Stimulated activated CD4-positive, alpha-beta T cell treated with anti-CD3 and anti-CD28 coated beads, Interleukin-1b, Interleukin-23, amount 100 ng/mL, for 24 hours (primary cell): ENCODE measurements at places on chromosomes 16 and 17.

DNA sequence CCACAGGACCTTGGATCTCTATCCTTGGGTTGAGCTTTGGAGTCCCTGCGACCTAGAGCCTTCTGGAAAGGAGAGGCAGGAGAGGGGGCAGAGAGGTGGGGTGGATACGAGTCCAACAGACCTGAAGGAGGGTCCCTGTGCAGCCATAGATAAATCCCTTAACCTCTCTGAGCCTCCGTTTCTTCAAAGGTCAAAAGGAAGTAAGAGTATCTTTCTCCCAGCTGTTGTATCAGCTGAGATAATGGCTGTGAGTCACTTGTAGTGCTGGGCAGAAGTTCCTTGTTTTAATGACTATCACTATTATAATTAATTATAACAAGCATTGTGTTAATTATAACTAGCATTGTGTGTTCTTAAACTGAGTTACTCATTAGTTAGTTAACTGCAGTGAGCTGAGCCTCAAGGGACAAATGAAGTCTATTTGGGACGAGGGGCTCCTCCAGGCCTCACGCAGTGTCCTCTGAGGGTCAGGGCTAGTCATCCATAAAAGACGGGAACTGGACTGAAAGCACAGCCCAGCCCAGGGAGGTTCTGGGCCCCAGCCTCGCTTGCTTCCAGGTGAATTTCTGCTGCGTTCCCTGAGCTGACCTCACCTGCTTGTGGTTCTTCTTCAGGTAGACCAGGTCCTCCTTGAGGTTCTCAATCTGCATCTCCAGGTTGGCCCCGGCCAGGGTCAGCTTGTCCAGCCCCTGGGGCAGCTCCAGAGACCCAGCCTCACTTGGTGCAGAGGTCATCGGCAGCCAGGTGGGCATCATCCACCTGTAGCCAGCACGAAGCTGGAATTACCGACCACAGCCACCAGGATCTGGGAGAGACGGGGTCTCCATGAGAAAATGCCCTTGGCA is 5.7 kb upstream of the KRT17 start:
- DNase-seq: no peak

DNA sequence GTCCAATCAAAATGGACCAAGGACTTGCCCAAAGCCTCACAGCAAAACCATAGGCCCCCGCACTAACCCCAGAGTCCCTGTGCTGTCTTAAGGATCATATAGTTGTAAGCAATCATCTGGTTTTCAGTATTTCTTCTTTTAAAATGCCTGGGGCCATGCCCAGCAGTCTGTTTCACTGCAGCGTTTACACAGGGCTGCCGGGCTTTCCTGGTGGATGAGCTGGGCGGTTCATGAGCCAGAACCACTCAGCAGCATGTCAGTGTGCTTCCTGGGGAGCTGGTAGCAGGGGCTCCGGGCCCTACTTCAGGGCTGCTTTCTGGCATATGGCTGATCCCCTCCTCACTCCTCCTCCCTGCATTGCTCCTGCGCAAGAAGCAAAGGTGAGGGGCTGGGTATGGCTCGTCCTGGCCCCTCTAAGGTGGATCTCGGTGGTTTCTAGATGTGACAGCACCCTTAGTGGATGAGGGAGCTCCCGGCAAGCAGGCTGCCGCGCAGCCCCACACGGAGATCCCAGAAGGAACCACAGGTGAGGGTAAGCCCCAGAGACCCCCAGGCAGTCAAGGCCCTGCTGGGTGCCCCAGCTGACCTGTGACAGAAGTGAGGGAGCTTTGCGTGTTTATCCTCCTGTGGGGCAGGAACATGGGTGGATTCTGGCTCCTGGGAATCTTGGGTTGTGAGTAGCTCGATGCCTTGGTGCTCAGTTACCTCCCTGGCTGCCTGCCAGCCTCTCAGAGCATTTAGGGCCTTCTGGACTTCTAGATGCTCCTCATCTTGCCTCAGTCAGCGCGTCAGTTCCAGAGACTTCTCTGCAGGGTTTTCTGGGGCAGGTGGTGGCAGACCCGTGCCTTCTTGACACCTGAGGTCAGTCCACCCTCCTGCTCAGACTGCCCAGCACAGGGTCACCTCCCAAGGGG is 24.8 kb upstream of the STH start:
- no peak for DNase-seq

DNA sequence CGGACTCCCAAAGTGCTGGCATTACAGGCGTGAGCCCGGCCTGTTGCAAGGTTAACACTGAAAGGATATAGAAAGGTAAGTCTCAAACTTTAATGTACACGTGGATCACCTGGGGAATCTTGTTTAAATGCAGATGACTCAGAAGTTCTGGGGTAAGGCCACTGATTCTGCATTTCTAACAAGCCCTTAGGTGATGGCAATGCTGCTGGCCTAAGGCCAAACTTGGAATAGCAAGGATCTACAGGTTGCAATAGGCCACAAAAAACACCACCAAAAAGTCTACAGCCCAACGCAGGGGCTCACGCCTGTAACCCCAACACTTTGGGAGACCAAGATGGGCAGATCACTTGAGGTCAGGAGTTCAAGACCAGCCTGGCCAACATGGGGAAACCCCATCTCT is 4.2 kb downstream of the CMTM4 start:
- DNase-seq: no peak

GRCh38 chr16:65499566-65499965 is 377.7 kb upstream of the CDH11 start:
- DNase-seq: no peak

DNA sequence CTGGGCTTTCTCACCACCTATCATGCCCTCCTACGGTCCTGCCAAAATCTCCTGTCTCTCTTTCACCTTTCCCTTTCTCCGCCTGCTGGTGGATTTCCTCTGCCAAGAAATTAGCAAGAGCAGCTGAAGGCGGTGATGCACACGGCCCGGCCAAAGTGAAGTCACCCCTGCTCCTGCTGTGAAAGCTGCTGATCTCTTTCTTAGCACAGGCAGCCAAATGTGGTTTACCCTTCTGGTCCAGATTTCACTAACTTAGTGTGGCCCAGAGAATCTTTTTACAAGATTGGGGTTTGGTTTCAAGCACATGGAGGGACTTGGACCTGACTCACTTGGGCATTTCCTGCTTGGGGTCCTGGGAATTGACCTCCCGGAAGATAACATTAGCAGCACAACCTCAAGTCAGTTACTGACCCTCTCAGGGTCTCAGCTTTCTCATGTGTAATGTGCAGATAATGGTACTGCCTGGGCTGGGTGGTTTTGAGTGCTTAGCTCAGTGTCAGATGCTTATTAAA is 155.7 kb downstream of the SOCS1 start:
- no peak for DNase-seq

- peak; percentile 50 for DNase-seq
These were observed 12.8 kb downstream of the EVPL start for GRCh38 chr17:76014100-76014924.

DNA sequence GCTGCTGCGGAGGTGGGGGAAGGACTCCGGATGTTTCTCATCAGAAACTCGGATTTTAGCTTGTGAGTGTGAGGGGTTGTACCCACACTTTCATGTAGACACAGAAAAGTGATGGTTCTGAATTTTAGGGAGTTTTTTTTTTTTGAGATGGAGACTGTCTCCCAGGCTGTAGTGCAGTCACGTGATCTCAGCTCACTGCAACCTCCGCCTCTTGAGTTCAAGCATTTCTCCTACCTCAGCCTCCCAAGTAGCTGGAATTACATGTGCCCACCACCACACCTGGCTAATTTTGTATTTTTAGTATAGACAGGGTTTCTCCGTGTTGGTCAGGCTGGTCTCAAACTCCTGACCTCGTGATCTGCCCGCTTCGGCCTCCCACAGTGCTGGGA is 22.4 kb upstream of the GNG13 start:
- no peak for DNase-seq

DNA sequence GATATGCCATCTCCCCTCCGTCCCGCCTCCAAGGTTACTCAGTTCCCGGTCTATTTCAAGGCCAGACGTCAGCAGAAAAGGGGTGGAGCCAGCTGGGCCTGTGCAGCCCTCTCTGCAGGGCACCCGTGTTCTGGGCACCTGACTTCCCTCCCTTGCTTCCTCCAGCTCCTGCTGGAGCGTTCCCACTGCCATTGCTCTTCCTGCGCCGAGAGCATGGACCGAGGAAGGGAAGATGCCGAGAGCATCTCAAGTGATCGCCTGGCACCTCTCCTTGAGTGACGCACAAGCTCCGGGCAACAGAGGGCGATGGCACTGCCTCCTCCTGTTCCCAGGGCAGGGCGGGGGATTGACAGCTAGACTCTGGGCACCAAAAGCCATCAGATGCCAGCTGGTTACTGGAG is 29.4 kb upstream of the NAT9 start:
- DNase-seq: no peak

DNA sequence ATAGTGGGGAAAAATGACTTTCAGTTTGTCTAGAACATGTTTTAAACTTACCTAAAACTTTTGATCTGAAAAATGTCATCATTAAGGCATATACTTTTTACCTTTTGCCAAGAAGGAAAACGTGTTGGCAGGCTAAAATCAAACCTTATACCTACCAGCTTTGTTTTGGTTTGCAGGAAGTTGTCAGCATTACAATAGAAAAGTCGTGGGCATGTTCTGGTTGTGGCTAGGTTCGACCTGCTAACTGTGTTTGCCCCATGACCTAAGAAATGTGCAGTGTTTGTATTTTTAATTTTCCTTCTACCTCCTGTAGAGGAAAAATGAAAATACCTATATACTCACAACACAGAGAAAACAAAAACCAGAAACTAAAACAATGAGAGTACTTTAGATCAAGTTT is 13.0 kb downstream of the SKAP1 start:
- DNase-seq: no peak

GRCh38 chr16:69328854-69329316 is 1.5 kb downstream of the PDF start:
- no peak for DNase-seq

DNA sequence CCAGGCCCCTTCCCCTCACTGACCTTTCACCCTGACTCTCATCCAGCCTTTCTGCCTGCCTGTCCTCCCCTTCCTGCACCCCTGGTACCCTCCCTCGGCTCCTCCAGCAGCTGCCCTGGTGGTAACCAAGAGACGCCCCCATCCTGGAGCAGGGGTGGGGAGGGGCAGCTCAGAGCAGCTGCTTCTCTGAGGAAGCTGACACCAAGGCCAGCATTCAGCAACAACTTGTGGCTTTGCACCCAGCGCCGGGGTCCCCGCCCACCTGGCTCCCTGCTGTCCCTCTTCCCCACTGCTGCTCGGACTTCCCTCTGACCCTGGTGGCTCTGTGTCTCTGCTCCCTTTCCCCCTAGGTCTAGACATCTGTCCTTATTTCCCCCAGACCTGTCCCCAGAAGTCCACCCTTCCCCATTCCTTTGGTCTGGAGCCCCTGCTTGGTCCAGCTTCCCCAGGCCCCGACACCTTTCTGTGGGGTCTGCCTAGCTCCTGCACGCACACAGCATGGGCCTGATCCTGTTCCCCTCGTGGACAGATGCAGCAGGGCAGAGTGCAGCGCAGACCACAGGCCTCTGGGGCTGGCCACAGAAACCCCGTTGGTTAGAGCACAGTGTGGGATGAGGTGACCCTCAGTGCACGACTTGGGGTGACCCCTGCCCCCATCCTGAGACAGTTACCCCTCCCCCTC is 1.2 kb upstream of the ATP2A1 start:
- no peak for DNase-seq

- no peak for DNase-seq
These were observed 40.3 kb upstream of the CCNF start for GRCh38 chr16:2388875-2389433.

- no peak for DNase-seq
These were observed 142.0 kb downstream of the CPPED1 start for GRCh38 chr16:12661656-12662172.

DNA sequence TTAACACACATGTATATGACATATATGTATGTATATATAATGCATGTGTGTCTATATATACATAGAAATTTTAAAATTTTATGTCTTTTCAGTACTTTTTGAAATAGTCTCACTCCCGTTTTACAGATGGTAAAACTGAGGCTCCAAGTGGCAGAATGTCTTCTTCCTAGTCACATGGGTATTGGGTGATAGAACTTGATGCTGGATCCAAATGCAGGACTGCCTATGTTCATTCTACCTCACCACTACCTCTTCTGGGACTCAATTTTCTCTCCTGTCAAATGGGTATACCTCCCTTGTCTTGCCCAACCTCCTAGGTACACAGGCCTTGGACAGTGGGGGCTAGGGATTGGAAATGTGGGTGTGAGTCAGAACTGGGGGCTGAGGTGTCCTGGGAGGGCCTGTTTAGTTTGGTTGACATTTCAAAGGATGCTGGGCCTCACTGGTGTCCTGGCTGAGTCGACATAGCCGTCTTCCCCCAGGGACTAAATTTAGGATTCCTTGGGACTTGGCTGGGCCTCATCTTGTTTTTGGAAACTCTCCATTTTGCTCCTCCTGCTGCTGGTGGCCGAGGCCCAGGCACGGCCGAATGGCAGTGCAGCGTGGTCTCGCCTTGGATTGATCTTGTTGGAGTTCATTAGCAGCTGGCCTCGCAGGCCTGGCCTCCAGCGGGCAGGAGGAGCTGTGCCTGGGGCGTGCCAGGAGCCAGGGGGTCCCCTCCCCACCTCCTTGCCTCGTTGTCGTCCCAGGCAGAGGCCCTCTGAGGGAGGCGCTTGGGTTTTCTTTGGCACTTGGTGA is 25.9 kb downstream of the NKD1 start:
- no peak for DNase-seq

GRCh38 chr17:72430611-72431432 is 310.0 kb downstream of the SOX9 start:
- DNase-seq: no peak

GRCh38 chr16:30808146-30808545 is 21.1 kb upstream of the ZNF629 start:
- no peak for DNase-seq

GRCh38 chr17:70446446-70446845 is 277.1 kb downstream of the KCNJ2 start:
- no peak for DNase-seq

GRCh38 chr16:81784072-81784795 is 5.1 kb downstream of the PLCG2 start:
- no peak for DNase-seq
